ENCODE measurements at places on chromosomes 16 and 17. TPM values are rescaled to one million over a fixed set of nuclear protein-coding genes. Genes with fewer than 3 reads are reported as not detected.

GRCh38 chr16:10828851-10829366 is 10.3 kb upstream of the TVP23A start:
- DNase-seq, result peak; percentile 53

- DNase-seq, result no peak
Observed at GRCh38 chr16:5019775-5020174, 14.0 kb downstream of the NAGPA start.

- DNase-seq, result no peak
Observed at GRCh38 chr16:11262915-11263314, 6.2 kb downstream of the TNP2 start.

- no peak for DNase-seq
Observed at GRCh38 chr16:25013751-25014499, 1.2 kb downstream of the ARHGAP17 start.

- no peak for DNase-seq
Observed at GRCh38 chr17:60510723-60511122, 15.3 kb downstream of the APPBP2 start.

DNA sequence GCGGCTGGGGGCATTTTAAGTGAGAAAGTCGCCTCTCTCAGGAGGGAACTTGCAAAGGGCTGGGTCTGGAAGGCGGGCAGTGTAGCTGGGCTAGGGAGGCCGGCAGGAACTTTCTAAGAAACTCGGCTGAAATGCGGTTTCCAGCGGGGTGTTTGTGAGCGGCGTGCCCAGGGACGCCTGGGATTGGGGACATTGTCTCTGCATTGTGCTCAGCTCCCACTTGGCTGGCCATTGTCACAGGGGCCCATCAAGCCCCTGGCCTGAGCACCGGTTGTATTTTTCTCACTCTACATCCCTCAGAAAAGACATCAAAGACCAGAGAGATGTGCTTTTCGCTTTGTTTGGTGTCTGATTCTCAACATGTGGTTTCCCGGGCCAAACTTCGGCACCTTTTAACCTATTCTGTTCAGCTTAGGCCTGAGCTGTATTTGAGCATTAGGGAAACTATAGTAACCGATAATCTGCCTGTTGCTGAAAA is 291.1 kb upstream of the IRX3 start:
- DNase-seq, result no peak

DNA sequence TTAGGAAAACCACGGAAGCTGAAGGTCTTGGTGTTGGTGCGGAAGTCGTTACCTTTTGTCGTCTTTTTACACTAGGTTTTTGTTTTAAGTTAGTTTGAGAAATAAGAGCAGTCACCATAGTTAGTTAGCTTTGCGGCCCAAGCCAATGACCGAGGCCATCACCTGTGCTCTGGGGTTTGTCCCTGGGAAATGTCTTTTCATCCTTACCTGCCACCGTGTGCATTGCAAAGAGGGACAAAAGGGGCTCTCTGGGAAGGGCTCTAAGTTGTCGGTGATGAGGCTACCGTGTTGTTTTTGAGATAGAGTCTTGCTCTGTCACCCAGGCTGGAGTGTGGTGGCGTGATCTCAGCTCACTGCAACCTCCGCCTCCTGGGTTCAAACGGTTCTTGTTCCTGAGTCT is 49.8 kb downstream of the NDE1 start:
- no peak for DNase-seq

DNA sequence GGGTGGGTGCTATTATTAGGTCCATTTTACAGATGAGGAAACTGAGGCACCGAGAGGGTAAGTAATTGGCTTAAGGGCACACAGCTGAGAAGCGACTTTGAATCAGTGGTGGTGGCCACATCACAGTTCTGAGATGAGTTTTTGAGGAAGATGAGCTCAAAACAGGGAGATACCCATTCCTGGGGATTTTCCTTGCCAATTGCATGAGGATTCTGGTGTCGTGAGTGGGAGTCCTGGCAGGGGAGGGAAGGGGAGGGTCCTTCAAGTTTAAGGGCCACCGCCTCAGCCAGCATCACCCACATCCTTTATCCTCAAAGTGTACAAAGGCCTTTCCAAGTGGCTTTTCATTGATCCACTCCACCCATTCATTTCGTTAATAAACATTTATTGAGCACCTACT is 45.3 kb downstream of the IL21R start:
- DNase-seq, result no peak

DNA sequence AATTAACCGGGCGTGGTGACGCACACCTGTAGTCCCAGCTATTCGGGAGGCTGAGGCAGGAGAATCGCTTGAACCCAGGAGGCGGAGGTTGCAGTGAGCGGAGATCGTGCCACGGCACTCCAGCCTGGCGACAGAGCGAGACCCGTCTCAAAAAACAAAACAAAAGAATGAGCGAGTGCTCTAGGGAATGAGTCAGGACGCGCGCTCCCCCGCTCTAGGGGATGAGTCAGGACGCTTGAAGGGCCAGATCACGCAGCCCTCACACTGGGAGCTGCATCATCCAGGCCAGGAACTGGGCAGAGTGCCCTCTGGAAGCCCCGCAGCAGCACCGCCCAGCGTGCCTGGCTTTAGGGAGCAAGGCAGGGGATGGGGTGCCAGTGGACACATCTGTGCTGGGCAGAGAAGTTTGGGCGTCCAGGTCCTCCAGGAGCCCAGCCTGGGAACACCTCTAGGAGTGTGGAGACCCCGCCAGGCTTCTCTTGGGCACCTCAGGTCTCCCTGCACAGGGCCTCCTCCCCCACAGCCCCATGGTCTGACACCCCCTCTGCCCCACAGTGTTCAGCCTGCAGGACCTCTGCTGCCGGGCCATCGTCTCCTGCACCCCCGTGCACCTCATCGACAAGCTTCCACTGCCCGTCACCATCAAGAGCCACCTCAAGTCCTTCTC is 3.9 kb upstream of the WFIKKN1 start:
- peak; percentile 97 for DNase-seq

DNA sequence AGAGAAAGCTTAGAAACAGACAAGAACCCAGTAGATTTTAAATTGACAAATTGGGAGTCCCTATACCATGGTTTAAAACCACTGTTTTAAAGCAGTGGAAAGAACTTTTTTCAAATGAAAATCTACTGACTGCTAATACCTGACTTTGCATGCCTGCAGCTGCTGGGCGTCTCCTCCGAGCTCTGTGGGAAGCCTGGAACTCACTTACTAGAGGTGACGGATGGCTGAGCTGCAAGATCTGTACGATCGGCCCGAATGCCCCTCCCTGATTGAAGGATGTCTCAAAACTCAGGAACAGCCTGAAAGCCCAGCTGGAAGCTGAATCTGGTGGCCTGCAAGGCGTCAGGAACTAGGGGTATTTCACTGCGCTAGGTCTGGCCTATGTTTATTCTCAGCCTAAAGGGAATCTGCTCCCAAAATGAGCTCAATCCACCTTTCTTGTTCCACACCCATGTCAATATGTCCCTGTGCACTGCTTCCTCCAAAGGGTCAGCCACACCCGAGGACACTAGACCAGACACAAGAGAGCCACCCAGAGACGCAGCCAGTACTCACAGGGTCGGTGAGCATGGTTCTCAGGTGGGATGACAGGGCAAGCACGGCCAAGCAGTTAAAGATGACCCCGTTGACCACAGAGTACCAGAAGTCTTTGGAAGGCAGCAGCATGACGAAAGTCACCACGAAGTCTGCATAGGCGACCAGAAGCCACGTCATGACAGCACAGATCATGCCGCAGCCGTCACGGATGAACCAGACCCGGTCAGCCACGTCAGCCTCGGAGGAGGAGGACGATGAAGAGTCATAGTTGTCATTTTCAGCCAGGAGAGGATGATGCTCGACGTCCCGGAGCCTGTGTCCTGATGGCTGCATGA is 21.4 kb downstream of the ZDHHC7 start:
- DNase-seq, result no peak

- no peak for DNase-seq
Observed at GRCh38 chr16:80356365-80356764, 184.4 kb upstream of the DYNLRB2 start.

- DNase-seq, result no peak
Observed at GRCh38 chr17:82865274-82865673, 25.5 kb upstream of the ZNF750 start.

GRCh38 chr16:25413133-25413532 is 155.5 kb upstream of the ZKSCAN2 start:
- DNase-seq, result no peak

- peak; percentile 44 for DNase-seq
Observed at GRCh38 chr16:69672998-69673713, 53.2 kb downstream of the NQO1 start.

- DNase-seq, result no peak
Observed at GRCh38 chr17:34370376-34370996, 7.5 kb upstream of the CCL1 start.

GRCh38 chr17:82235775-82236141 is 6.9 kb downstream of the SLC16A3 start:
- no peak for DNase-seq

DNA sequence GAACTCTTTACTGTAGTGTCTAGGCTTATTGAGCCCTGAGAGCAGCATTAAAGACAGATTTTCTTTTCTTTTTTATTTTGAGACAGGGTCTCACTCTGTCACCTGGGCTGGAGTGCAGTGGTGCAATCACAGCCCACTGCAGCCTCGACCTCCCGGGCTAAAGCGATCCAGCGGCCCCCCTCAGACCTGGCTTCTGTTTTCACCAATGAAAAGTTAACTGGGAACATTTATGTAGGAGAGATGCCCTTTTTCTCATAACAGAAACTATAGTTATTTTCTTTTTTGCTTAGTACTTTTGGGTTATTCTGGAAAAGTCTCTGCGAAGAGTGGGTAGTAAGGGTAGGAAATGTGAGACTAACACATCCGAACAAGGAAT is 1.5 kb downstream of the MAP1LC3B start:
- DNase-seq, result no peak

DNA sequence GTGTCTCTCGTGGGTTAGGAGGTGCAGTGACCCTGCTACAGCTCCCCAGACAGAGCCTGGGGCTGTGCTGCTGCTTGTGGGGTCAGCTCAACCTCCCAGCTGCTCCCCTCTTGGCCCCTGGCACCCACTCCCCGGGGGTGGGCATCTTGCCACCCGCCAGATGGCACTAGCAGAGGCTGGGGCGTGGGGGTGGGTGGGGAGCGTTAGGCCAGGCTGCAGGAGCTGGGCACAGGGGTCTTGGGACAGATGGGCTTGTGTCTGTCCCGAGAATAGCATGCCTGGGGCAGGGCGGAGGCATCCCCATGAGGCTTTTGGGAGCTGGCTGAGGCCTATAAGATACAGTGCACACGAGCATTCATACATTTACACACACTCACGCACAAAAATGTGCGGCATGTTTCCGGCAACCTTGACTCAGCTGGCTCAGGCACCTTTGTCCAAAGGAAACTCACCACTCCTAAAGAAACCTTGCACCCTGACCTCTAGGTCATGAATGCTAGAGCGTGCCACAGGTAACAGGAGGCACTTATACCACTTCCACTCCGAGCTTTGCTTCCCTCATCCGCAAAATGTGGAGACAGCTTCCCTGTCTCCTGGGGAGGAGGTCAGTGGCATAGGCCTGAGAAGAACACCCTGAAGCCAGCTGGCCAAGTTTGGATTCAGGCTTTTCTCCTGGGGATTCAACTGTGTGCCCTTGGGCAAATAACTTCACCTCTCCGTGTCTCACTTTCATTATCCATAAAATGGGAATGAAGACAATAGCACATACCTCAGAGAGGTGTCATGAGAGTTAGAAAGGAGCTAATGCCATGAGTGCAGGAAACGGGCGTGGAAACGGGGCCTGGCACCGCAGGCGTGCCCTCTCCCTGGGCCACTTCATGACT is 78.9 kb upstream of the LHX1 start:
- DNase-seq, result no peak

- DNase-seq, result no peak
Observed at GRCh38 chr17:43718544-43718943, 40.0 kb downstream of the SOST start.

DNA sequence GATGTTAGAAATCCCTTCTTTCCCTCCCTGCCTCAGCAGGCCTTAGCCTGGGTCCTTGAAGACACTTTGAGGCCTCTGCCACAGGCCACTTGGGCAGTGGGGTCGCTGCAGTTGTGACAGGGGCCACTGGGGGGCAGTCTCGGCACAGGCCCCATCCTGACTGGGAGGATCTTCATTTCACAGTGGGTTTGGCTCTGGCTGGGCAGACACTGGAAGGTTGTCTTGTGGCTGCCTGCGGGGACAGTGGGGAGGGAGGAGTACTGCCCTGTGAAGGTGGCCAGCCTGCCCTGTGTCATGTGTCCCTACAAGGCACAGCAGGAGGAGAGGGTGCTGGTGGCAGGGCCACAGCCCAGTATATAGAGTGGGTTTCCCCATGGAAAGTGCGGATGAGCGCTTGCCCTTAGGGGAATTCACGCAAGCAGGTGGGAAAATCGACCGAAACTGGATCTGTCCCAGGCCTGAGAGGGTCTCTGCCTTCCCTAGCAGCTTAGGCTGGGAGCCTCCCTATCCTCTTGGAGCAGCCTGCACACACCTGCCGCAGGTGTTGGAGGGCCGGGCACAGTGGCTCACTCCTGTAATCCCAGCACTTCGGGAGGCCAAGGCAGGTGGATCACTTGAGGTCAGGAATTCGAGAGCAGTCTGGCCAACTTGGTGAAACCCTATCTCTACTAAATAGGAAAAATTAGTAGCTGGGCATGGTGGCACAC is 28.8 kb downstream of the GINS2 start:
- DNase-seq, result peak; percentile 41

DNA sequence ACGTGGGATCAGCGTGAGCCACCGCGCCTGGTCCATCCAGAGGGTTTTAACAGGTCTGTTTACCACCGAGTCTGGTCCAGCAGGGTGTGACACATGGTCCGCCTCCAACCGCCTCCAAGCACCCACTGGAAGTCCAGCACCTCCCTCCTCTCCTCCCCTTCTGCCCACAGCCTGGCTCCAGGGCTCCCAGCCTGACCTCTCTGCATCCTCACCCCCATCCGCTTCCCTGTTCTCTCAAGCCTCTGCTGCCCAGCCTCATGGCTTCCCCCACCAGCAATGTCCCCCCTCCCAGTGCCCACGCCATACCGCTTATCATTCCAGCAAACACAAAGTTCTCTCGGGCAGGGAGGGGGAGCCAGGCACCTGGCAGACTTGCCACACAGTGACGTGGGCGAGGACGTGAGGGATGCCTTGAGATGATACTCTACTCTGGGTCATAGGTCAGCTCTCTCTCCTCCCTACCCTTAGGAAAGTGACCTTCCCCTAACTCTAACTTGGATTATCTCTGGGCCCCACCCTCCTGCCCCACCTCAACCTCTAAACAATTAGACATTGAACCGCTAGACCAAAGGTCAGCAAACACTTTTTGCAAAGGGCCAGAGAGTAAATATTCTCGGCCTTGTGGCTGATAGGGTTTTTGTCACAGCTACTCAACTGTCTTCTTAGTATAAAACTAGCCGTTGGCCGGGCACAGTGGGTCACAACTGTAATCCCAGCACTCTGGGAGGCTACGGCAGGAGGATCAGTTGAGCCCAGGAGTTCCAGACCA is 23.1 kb downstream of the CDC42EP4 start:
- DNase-seq, result no peak

The KRTAP2-2 gene
- total RNA-seq, result not detected

The SEPTIN1 gene
- total RNA-seq, result not detected

The ZNF785 gene
- 2.8 TPM for total RNA-seq

The FZD2 gene
- 21.3 TPM for total RNA-seq

The SLC16A11 gene
- total RNA-seq, result not detected

The SERPINF2 gene
- not detected for total RNA-seq

The KRTAP4-5 gene
- total RNA-seq, result not detected

The PRSS36 gene
- 0.18 TPM for total RNA-seq

The GGT6 gene
- not detected for total RNA-seq

The IRX5 gene
- total RNA-seq, result not detected

The TBC1D3C gene
- total RNA-seq, result not detected

The CD300E gene
- total RNA-seq, result not detected

The TMC5 gene
- not detected for total RNA-seq

The OTOA gene
- total RNA-seq, result not detected

The SYCE1L gene
- total RNA-seq, result not detected
